GM20000 (cell line): ENCODE measurements at places on chromosomes 11 and 22.

DNA sequence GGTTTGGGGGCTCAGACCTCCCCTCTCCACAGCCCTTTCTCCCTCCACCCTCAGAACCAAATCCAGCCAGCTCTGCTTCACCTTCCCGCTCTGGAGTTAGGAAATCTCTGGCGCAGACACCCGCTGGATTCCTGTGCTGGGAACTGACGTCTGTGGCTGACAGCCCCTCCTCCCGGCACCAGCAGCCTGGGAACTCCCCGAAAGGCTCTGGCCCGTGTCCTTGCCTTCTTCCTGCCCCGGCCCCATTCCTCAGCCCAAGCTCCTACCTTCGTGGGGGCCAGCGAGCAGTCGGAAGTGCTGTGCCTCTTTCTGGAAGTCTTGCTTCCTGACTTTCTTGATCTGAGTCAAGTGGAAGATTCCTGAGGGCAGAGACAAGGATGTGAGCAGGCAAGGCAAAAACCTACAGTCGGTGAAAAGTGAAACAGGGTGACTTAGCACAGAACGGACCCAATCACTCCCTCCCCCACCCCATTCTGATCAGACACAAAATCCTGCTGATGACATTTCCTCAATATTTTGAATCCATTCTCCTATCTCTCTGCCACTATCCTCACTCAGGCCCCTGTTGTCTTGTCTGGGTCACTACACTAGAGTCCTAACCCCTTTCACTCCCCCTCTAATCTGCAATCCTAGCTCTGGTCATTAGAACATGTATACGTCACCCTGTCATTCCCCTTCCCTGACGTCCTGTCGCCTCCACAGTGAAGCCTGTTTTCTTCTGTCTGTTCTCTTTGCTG is 34.1 kb downstream of the CHRDL2 start:
- DNase-seq = no peak

DNA sequence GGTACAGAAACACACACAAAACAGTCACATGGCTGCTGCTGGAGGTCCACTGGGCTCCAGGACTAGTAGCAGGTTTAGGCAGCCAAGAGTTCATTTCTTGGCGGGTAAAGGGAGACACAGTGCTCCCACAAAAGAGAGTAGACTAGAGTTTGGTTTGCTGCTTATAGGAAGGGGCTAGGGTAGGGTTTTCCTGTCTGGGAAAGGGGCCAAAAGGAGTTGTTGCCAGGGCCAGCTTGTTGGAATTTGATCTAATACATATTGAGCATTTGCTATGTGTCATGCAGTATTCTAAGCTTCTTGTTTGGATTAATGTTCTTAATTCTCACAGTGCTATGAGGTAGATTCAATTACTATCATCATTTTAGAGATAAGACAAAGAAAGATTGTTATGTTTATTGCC is 195.1 kb upstream of the PLET1 start:
- DNase-seq = no peak

GRCh38 chr11:122103726-122104125 is 12.3 kb downstream of the BLID start:
- DNase-seq = no peak

GRCh38 chr22:48923996-48924395 is 903.7 kb downstream of the BRD1 start:
- DNase-seq = no peak

DNA sequence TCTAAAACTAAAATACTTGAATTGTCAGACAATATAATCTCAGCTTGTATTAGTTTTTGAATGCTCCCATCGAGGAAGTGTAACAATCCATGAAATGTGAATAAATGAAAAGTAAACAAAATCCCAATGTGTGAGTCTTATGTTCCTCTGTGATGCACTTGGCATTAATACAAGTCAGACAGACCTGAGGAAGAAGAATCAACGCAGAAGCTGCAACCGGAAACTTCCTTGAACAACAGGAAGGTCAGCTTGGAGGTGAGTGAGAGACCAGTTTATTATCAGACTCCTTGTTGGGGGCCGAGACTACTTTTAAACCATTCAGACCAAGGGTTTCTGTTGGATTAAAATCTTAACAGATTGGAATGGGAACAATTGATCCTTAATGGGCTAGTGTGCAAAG is 24.2 kb downstream of the NUP50 start:
- no peak for DNase-seq

DNA sequence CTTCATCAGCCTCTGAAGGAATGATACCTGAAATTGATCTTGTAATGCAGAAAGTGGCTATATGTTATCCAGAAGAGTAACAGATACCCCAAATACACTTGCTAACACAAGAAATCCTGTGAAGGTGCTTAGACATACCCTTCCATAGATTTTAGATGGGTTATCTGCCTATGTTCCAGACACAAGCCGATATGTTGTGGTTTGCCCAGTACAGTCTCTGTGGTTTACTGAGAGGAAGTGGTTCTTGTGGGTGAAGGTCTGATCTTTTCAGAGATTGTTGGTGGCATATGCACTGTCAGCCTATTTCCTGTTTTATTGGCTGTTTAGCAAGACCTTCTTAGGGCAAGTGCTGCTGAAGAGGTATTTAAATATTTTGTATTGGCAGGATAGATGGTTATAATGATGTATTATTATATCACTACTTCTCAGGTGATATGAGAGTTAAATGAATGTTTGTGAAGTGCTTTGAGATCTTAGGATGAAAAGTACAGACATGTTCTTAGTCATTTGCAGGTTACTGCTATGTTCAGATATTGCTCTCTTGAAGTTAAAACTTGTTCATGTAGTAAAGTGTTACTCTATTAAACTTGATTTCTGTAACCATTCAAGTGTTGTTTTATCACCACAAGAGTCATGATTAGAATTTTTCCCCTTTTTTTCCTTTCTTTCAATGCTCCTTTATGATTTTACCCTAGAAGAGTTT is 8.2 kb downstream of the ARHGEF12 start:
- DNase-seq = peak; percentile 57

GRCh38 chr11:12626616-12627015 is 47.6 kb upstream of the TEAD1 start:
- DNase-seq = no peak

DNA sequence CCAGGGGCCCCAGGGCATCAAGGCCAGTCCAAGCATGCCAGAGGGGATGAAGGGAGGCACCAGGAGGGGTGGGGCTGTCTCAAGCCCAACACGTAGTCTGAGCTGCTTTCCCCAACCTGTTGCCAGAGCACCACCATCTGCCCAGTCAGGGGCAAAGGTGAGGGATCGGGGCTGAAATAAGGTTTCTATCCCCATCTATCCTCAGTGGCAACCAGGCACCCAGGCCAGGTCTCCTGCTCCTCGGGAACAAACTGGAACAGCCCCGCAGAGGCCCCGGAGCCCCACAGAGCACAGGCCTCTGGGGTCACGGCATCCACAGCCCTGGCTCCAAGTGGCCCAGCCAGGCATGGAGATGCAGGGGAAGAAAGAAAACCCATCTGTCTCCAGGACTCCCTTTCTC is 19.3 kb downstream of the STARD10 start:
- no peak for DNase-seq

DNA sequence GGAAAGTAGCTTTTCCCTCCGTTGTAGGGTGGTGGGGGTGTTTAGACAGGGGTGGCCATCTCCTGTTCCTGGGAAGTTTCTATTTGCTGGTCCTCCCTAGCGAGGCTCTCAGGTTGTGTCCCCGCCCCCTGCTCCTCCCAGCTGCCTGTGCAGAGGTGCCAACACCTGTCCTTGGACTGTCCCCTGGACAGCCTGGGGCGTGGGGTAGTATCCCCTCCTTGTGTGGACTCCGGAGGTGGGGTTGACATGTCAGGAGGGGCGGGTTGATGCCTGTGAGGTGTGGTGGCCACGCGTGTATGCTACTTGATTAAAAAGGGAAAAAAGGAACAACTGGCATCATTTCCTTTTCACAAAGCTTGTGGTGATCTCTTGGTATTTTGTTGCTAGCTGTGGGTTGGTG is 14.3 kb upstream of the RANBP1 start:
- no peak for DNase-seq

GRCh38 chr22:42173183-42173926 is 42.7 kb upstream of the CYP2D6 start:
- no peak for DNase-seq

GRCh38 chr11:10597877-10598351 is 29.4 kb upstream of the LYVE1 start:
- no peak for DNase-seq

DNA sequence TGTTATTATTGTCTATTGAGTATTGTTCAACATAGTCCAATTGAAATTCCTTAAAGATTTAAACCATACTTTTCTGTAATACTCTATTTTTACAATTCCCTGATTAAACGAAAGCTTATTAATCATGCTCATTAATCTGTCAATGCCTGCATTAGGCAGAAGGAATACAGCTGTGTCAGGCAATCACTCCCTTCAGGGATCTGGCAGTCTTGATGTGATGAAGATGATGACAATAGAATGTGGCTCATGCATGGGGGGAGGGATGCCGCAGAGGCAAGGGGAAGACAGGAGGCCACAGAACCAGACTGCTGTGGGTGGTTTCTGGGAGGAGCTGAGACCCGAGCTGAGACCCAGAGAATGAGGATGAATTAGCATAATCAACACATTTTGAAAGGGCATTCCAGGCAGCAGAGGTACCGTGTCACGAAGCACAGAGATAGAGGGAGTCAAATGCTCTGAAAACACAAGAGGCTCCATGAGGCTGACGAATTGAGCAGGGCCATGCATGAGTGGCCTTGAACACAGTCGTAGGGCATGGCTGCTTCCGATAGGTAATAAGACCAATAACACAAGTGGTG is 1075.5 kb downstream of the OPCML start:
- DNase-seq = no peak

GRCh38 chr11:87974797-87975196 is 200.4 kb downstream of the RAB38 start:
- DNase-seq = no peak

DNA sequence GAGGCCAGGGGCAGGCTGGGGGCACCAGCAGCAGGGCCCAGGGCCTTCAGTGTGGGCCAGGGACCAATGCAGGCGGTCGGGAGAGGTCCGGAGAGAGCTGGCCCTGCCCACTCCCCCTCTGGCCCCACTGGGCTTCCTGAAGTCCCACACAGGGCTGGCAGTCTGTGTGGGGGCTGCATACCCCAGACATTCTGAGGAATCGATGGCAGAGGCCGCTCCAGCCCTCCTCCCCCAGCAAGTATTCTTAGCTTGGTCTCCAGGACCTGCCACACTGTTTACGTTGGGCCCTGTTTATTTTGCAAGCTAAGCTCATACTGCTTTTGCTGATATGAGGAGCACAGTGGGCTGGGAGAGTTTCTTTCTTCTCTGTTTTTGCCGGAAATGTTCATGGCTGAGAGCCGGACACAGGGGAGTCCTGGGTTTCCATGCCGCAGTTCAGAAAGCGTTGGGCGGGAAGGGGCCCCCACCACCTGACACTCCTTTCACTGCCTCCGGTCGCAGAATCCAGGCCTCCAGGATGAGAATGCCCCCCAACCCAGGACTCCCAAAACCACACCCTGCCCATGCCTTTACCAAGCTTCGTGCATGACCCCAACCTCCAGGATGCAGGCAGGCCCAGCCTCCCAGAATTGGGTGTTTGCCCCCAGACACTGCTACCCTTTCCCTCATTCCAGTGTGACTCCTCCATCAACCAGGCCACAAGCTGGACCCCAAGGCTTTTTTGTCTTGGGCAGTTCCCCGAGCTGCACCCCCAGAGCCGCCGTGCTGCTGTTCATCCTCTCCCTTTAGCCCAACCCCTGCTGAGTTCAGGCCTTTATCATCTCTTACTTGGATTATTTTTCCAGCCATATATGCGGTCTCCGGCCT is 81.8 kb upstream of the KCNQ1OT1 start:
- no peak for DNase-seq

DNA sequence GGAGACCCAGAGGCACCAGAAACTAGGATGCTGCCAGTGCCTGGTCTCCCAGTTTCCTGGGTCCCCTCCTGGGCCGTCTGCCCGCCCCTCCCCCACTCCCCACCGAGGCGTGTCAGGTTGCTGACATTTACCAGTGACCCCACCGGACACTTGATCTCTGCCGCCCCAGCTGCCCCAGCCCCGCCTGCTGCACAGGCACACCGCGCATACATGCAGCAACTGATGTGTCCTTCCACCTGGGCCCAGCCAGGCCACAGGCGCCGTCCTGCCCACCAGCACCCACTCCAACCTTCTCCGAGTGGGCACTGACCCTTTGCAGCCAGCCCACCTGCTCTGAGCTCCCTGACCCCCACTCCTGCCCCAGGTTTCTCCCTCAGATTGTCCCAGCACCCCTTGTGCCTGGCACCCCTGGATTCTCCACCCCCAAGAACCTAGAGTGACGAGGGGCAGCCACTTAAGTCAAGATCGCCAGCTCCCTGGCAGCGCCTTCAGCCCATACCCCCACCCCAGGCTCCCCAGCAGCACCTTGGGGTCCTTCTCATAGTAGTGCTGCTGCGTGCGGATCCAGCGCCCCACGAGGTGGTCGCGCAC is 548 bp downstream of the PYGM start:
- no peak for DNase-seq

DNA sequence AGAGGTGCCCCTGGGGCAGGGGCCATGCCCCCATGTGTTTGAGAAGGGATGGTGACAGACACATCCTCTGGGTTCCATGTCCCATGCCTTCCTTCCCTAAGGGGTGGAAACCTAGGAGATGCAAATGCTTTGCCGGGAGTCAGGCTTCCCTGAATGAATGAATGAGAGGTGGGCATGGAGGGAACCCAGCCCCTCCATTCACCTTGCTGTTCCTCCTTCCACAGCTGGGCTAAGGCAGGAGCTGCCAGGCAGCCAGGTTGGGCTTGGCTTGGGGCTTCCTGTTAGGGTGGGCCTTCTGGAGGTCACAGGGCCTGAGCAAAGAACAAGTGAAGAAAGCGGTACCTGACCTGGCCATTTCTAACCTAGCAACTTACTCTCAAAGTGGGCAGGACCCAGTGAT is 926 bp downstream of the POU2F3 start:
- no peak for DNase-seq

- no peak for DNase-seq
Measured at GRCh38 chr11:121696931-121697670, 244.3 kb upstream of the SORL1-AS1 start.

DNA sequence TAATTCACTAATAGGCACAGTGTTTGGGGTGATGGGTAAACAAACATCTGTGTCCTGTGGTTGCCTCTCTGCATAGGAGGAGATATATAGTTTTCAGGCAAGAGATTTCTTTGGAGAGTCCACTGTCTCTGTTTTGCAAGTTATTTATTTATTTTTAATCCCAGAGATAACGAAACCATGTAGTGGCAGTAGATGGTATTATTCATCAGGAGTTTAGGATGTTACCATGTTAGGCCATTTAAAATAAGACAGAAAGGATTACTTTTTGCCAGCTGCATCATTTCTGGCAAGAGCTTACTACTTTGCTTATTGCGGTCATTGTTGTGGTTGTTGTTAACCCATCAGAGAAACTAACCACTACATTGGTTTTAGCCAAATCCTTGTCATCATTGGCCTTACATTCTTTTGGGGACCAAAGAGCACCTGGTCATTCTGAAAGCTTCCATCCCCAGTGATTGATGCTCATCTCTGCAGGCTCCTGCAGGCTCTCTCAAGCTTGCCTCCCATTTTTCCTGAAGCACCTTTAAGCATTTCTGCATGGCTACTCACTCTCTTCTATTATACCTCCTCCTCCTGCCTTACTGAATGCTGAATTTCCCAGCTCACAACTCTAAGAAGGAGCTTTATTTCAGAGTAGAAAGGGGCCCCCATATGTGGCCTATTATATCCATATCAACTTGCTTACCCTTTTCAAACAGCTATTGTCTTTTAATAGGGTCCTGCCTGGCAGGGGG is 84.4 kb downstream of the CSTPP1 start:
- DNase-seq = no peak
